ENCODE measurements at places on chromosomes 6 and 20.

DNA sequence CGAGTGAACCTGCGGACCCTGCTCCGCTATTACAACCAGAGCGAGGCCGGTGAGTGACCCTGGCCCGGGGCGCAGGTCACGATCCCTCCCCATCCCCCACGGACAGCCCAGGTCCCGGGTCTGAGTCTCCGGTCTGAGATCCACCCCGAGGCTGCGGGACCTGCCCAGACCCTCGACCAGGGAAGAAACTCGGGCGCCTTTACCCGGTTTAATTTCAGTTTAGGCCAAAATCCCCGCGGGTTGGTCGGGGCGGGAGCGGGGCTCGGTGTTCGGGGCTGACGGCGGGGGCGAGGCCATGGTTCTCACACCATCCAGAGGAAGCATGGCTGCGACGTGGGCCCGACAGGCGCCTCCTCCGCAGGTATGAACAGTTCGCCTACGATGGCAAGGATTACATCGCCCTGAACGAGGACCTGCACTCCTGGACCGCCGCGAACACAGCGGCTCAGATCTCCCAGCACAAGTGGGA, 46.9 kb upstream of the TRIM26 start:
- DNase-seq = peak; percentile 8

DNA sequence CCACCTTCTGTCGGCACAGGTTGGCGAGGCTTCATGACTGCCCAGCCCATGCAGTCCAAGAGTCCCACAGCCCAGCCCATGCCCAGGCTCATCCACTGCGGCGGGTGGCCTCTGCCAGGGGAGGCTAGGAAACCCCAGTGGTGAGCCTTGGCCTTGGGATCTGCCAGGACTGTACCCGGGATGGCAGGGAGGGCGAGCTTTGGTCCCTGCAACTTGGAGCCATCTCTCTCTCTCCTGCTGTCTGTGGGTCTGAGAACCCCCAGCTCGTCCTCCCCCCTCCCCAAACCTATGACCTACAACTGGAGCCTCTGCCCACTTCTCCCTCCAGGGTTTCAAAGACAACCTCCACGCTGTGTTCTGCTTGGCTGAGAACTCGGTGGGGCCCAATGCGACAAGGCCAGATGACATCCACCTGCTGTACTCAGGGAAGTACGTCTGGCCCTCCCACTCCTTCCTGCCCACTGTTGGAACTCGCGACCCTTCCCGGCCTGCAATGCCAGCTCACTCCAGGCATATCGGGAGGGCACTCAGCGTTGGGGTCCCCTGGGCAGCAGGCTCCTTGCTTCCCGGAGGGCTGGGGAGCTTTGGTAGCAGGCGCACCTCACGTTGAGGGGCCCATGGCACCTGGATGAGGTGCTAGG, 19.7 kb downstream of the NPEPL1 start:
- DNase-seq = no peak

DNA sequence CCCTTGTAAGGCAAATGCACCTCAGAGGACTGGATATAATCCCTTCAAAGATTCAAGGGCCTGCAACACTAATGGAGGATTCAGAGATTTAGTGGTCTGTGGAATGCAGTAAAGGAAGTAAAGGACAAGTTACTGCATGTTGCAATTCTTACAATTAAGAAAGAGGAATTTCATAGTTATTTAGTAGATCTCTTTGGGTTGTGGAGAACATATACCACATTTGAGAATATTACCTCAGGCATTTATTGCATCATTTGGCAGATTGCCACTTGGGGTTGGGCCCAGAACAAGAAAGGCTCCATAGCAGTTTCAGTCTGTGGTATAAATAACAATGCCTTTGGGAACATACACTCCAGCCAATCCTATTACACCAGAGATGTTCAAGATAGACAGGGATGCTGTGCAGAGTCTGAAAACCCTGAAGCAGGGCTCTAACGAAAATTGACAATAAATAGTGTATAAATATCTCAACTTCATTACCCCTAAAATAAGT, 20.9 kb upstream of the EPM2A start:
- DNase-seq = peak; percentile 63

DNA sequence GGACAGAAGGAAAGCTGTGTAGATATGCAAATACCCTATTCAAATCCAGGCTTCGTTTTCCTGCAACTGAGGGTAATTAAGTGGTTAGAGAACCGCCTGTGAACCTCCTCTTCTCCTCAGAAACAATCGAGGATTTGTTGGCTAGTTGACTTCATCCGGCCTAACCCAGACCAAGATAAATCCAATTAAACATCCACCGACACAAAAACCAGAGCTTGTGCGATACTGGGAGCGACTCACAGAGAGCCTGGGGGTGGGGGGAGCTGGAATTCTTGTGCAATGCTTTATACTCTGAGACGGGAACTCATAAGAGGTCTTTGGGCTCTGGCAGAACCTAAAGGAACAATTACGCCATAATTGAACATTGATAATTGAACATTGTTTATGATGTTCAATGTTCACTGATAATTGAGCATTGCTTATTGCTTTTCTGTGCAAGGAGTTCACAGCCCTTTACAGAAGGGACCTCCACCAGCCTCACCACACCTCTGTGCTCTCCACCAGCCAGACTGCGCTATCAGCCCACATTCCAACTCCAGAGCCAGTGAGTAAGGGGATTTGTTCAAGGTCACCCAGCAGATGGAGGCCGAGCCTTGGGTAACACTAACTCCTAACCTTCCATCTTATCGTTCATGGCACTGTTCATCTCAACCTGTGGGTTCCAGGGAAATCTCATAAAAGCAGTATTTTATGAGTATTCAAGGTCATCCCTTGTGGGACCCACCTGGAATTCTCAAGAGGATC, 429.6 kb upstream of the JARID2 start:
- DNase-seq = no peak

- DNase-seq = peak; percentile 83
Observed at GRCh38 chr6:152453421-152453820, 183.7 kb downstream of the SYNE1 start.

DNA sequence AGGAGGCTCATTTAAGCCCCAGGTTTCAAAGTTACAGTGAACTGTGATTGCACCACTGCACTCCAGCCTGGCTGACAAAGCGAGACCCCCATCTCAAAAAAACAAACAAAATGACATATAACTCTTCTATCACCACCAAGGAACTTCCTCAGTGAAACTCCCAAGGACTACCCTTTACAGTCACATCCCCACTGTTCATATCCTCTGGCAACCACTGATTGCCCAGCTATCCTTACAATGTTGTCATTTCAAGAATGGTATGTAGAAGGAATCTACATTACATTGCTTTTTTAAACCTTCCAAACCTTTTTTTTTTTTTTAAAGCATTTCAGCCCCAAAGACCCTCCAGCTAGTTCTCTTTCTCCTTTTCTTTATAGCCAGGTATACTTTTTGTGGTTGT, 123.1 kb upstream of the CARMIL1 start:
- no peak for DNase-seq

Data from dermis blood vessel endothelial cell (primary cell).